ENCODE measurements at places on chromosomes 4 and X.

DNA sequence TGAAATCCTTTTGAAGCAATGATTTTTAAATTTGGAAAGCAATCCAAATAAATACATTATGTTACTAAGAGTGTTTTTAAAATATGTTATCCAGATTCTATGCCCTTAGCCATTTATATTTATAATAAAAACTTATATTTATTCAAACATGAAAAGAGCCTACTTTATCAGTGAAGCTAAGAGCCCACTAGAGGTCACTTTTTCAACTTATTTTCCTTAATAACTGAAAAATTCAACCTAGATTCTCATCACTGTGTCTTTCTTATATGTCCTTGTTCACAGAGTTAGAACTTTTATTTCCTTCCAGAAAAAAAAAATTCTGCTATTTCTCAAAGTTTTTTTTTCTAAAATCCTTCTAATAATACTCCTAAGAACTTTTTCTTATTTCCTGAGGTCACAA is 23.9 kb downstream of the PRDM8 start:
- no peak for DNase-seq

DNA sequence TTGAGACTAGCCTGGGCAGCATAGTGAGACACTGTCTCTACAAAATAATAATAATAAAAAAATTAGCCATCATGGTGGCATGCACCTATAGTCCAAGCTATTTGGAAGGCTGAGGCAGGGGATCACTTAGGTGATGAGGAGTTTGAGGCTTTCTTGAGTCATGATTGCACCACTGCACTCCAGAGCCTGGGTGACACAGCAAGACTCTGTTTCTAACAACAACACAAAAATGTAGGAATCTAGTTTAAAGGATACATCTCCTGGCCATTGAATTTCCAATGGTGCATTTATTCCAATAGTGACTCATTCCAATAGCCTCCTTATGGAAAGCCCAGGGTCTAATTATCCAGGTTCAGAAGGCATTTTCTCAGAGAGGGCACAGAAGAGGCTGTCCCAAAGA is 21.9 kb upstream of the HERC6 start:
- DNase-seq = no peak

- DNase-seq = peak; percentile 92
These were observed at the start of gene PLRG1 for GRCh38 chr4:154549894-154550790. PLRG1 (minus strand) TSS chr4:154550400; CDS start chr4:154550308, 92 bp downstream.

DNA sequence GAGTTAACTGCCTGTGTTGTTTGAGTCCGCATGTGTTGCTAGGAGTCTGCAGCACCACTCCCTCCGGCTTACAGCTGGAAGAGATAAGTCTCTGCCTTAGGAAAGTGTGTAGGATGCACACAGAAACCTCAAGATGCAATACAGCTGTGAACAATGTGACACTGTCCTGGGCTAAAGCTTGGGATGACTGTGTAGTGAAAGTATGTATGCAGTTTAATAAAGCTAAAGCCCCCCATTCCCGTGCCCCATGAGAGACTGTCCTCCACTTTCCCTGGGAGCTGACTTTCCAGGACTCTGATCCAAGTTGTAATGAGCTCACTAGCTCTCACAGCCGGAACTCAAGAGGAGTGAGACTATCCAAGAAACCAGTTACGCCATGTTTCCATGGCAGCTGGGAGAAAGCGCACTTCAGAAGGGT is 156.6 kb upstream of the FTHL17 start:
- DNase-seq = no peak

DNA sequence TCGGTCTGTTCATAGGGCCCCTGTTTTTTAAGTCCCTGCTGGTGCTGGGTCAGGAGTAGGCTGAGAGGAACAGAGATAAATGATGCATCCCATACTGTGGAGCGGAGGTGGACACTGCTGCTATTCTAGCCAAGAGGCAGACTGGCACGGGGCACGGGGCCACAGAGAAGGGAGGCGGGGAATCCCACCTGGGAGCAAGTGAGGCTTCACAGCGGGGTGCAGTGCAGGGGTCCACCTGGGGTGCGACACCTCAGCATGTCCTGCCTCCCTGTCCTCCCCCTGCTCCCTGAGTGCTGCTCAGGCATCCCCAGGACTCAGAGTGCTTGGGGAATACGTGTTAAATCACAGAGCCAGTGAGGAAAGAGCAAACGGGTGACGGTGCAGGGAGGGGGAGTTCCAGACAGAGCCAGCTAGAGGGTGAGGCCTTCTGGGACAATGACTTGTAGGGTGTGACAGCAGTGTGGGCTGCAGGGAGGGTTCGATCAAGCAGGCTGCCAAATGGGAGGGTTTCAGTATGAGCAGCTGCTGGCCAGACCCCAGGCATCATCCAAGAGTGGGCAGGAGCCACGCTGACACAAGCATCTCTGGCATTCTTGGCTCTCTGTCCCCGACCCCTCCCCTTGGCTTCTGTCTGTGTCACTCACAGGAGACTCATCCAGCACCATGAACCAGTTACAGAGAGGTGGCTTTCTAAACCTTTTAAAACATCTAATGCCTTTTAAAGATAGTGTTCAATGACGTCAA is 13.7 kb upstream of the HTRA3 start:
- no peak for DNase-seq

GRCh38 chr4:181950372-181951127 is 292.7 kb upstream of the TENM3 start:
- DNase-seq = no peak

GRCh38 chrX:96098471-96098870 is 586.2 kb upstream of the DIAPH2 start:
- no peak for DNase-seq

DNA sequence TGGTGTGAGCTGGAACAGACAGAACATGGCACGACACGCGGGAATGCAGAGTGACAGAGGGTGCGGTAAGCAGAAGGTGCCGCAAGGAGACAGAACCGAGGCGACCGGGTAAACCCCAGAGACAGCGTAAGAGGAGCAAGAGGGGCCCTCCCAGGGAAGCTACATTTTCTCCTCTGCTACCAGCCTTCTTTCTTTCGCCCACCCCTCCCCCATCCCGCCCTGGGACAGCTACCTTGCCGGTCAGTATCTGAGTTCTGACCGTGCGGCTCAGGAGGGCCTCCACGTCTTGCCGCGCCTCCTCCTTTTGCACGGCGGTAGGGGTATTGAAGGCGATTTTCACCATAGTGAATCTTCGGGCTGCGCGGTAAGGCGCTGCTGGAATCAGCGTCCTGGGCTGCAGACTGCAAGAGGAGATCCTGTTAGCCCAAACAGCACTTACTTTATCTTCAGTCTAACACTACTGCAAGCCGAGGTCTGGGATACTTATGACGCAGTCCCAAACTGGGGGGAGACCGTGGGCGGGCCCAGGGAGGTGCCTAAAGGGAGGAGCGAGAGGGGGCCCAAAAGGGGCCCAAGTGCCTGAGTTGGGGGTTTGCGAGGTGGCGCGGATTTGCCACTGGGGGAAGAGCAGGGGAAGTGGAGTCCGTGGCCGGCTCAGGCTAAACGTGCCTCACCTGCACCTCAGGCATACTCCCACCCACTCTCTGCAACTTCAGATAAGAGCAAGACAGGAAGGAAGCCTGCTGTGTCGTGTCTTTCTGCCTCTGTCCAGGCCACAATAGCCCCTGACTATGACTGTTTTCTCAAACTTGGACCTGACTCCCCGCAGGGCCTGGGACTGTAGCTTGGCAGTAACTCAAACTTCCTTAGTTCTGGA is at the start of gene ITM2A:
ITM2A (minus strand) TSS at position 462 of the 877 bp plus-strand sequence; CDS start at position 343, 119 bp downstream.
- DNase-seq = no peak

DNA sequence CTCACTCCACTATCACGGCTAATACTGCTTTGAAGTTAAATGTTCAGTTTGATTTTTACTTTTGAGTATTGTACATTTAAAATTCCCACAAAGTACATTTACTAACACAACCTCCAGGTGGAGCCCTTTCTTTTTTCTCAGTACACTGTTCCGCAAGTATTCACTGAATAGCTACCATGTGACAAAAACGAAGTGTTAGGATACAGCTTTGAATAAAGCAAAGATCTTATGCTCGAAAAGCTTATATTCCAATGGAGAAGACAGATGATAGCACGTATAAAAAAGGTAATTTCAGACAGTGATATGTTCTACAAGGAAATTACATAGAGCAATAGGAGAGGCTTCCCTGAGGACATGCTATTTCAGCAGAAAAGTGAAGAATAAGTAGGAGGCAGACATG is 60.7 kb upstream of the ABCG2 start:
- no peak for DNase-seq

GRCh38 chr4:176611951-176612350 is 180.8 kb downstream of the VEGFC start:
- DNase-seq = no peak

GRCh38 chrX:129754056-129755024 is 15.6 kb downstream of the XPNPEP2 start:
- DNase-seq = no peak

GRCh38 chr4:52329894-52330293 is 278.8 kb downstream of the SPATA18 start:
- no peak for DNase-seq

- no peak for DNase-seq
These were observed 43.3 kb downstream of the LUZP4 start for GRCh38 chrX:115332832-115333231.

GRCh38 chr4:129231945-129232588 is 136.1 kb downstream of the C4orf33 start:
- DNase-seq = no peak

- no peak for DNase-seq
These were observed 106.3 kb upstream of the TNIP3 start for GRCh38 chr4:121270389-121270788.

DNA sequence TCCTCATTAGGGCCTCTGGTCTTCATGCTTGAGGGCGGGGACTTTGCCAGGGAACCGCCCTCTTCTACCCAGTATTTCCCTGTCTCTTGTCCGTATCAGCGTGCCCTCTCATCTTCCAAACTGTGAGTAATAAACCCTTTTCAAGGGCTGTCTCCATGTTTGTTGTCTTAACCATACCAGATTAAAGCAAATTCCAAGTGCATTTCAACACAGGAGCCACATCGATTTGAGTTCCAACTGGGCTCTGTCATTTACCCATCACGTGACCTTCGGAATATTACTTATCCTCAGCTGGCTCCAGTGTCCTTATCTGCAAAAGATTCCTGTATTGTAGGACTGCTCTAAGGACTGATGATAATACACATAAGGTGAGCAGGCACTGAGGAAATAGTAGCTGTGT is 6.4 kb upstream of the PHEX start:
- no peak for DNase-seq

DNA sequence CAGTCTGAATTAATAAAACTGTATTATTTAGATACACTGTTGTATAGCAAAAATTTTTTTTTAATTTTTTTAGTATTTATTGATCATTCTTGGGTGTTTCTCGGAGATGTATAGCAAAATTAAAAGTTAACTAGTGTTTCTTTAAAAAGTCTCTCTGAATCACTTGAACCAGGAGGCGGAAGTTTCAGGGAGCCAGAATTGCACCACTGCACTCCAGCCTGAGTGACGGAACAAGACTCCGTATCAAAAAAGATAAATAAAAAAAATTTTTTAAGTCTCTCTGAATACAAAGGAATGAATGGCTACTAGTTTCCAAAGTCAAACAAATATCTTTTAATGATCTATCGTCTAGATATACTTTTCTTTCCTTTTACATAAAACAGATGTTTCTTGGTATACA is 64.4 kb downstream of the ELF2 start:
- DNase-seq = no peak

- no peak for DNase-seq
These were observed 14.5 kb upstream of the LDB2 start for GRCh38 chr4:16912896-16913295.

DNA sequence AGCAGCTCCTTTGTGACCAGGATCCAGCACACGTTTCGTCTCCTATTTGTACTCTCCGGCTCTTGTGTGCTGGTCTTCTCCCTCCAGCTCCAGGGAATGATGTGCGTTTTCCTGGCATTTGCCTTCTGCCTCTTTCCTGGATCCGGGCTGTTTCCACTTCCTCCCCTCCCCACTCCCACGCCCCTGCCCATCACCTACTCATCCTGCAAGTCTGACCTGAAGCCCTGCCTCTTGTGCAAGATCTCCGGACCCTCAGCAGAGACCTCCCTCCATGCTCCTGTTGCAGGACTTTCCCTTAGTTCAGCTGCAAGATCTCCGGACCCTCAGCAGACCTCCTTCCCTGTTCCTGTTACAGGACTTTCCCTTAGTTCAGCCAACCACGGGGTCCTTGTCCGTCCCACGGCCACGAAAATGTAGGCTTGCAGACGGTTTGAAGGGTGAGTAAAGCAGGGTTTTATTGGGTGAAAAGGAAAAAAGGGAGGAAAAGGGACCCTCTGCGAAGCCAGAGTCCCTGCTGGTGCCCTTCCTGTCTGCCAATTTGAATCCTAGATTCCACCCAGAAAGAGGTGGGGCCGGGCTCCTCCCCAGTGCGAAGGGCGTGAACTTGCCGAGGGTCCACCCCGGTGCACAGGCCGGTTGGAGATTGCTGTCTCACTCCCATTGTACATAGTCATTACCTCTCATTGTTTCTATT is 74.4 kb upstream of the IRF2 start:
- DNase-seq = no peak

DNA sequence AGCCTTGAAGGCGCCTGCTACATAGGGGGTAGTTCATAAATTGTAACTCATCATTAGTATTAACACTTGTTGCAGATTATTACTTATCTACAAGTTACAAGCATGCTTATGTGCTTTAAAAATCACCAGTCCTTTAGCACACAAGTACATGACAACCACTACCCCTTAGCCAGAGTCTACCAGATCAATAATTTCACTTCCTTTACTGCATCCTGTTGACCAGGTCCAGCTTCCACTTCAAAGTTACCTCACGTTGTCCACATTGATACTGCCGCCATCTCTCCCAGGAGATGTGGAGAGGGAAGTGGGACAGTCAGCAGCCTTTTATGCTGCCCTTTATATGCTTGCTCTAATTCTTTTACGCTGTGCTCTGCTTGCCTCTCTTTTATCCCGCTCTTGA is 231.3 kb upstream of the CXXC4 start:
- DNase-seq = no peak

DNA sequence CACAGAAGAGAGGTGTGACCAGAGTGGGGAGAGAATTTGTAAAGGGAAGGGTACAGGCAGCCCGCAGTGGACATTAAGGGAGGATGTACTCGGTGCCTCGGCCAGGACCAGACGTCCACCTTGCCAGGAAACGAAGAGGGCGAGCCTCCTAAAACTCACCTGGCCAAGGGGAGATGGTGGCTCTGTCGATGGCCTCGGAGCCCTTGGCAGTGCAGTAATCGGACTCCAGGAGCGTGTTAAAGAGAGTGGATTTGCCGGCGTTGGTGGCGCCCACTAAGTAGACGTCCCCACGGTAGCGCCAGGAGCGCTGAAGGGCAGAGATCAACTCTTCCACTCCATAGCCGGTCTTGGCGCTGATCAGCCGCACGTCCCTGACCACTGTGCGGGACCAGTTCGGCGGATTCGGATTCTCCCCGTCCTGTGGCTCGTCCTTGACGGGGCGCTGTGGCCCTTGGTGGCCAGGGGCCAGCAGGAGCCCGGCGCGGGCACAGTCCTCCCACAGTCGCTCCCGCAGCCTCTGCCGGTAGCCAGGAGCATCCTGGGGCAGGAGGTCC is 1.0 kb downstream of the NOA1 start:
- DNase-seq = no peak

DNA sequence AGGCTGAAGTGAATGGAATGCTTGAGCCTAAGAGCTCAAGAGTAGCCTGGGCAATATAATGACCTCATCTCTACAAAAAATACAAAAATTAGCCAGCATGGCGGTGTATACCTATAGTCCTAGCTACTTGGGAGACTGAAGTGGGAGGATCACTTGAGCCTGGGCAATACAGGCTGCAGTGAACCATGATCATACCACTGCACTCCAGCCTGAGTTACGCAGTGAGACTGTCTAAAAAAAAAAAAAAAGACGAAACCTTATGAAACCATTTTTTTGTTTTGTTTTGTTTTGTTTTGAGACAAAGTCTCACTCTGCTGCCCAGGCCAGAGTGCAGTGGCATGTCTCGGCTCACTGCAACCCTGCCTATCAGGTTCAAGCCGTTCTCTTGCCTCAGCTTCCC is 36.9 kb downstream of the TLR10 start:
- no peak for DNase-seq

- no peak for DNase-seq
These were observed 130.9 kb upstream of the GABRG1 start for GRCh38 chr4:46254788-46255187.
